Stimulated activated CD4-positive, alpha-beta T cell treated with anti-CD3 and anti-CD28 coated beads, Interleukin-1b, Interleukin-23, amount 100 ng/mL, for 4 hours (primary cell): ENCODE measurements at places on chromosomes 16 and 17.

DNA sequence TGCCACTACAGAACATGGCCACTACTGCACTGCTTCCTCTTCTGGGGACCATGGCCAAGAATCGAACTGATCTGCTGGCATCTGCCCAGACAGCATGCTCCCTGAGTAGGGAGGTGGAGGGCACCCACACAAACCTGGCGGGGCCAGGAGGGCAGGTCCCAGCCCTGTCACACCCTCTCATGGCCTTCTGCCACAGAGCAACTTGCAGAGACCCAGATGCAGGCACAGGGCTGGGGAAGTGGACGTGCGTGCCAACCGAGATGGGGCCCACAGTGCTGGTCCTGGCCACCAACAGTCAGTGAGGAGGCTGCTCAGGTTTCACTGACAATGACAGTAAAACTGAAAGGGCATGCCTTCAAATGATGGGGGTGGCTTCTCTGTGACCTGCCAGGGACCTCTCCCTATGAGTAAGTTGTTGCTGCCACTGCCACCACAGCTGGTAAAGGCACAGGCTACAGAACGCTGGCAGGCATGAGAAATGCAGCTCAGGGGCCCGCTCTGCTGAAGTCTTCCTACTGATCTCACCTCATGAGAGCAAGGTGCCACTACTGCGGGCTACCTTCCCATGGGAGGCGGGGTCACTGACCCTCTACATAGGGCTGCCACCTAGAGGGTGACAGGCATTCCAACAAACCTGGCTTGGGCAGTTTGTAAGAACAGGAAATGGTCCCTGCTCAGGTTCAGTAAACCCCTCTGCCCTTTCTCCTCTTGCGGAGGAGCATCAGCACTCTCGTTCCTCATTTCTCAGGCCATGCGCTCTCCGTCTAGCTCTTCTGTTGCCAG, 15.5 kb downstream of the HIC1 start:
- DNase-seq, result no peak

- DNase-seq, result no peak
These were observed 416 bp downstream of the KIFC3 start for GRCh38 chr16:57801809-57802340.

DNA sequence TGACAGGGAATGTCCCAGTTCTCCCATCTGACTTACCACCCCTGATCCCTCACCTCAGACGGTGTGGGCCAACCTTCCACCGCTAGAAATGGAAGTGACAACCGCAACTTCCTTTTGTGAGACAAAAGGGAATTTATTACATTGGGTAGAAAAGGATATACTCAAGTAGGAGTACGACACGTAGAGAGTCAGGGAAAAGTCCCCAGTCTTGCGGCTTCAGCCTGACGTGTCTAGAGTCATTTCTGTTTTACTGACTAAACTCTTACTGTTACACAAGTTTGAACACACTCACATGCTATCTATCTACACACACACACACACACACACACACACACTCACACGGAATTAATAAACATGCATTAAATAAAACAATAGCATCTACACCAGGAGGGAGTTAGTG, 178.9 kb downstream of the COPRS start:
- DNase-seq, result no peak

DNA sequence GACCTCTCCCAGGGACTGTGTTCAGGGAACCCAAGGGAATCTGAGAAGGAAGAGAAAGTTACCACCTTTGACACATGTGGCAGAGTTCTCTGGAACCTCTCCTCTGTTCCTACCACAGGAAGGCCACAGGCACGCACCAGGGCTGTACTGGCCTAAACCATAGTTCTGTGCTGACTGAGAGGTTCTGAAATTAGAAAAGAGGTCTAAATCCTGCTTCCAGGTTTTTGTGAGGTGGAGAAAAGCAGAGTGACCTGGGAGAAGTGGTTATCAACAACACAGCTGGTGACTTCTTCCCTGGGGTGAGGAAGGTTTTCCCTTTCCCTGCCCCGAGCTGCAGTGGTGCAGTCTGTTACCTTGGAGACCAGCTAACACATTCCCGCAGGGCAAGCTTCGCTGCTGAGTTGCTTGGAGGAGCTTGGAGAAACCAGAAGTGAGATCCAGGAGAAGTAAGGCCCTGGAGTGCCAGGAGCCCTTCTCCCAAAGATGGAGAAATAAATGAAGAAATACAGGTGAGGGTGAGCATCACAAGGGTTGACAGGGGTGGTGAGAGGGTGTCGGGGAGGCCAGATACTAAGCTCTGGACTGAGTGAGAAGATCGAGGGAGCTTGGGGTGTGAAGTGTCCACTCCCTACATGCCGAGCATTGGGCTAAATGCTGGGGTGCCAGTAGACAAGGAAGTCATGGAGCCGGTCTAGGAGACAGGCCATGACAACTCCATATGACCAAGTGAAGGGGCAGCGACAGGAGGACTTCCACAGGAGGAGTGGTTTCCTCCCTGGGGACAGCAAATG, at the start of gene VWA3A:
Gene VWA3A (plus strand): TSS at position 399 of the 791 bp plus-strand sequence. CDS start 97 bp downstream, at position 496.
- no peak for DNase-seq

- DNase-seq, result no peak
These were observed 607.9 kb upstream of the CDH5 start for GRCh38 chr16:65758620-65759019.

- no peak for DNase-seq
These were observed 16.0 kb downstream of the OMG start for GRCh38 chr17:31281061-31281460.

- no peak for DNase-seq
These were observed 9.4 kb upstream of the HEATR6 start for GRCh38 chr17:60087882-60088669.

- no peak for DNase-seq
These were observed 6.6 kb downstream of the ANKFN1 start for GRCh38 chr17:56159826-56160380.

- no peak for DNase-seq
These were observed 6.7 kb downstream of the IL4R start for GRCh38 chr16:27320261-27321012.

DNA sequence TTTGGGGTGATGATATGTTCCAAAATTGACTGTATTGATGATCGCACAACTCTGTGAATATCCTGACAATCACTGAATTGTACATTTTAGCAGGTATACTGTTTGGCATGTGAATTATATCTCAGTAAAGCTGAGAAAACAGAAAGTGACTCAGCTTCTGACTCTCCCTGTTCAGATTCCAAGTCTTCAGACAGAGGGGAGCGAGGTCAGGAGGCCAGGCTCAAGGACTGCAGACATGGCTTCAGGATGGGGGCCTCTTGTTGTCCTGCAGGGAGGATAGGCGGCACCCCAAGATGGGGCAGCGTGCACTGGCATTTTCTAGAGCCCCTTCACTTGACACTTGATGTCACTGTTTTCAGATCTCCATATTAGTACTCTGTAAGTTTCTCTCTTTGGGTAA, 45.6 kb downstream of the KNOP1 start:
- DNase-seq, result no peak

DNA sequence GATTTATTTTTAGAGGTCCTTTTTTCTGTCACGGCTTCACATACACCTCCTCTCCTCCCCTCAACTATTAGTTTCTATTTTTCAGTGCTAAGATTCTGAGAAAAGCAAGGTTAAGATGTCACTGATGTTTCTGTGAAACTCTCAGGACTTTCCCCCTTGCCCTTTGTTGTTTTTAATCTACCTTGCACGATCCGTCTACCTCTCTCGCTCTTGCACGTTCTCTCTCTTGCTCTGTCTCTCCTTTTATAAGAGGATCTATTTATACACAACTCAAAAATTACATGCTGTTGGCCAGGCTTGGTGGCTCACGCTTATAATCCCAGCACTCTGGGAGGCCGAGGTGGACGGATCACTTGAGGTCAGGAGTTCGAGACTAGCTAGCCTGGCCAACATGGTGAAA, 43.6 kb downstream of the RPA1 start:
- no peak for DNase-seq

GRCh38 chr17:43591779-43592562, 45.8 kb upstream of the ETV4 start:
- DNase-seq, result no peak

GRCh38 chr16:71460236-71460635, 1.8 kb downstream of the ZNF23 start:
- DNase-seq, result no peak

DNA sequence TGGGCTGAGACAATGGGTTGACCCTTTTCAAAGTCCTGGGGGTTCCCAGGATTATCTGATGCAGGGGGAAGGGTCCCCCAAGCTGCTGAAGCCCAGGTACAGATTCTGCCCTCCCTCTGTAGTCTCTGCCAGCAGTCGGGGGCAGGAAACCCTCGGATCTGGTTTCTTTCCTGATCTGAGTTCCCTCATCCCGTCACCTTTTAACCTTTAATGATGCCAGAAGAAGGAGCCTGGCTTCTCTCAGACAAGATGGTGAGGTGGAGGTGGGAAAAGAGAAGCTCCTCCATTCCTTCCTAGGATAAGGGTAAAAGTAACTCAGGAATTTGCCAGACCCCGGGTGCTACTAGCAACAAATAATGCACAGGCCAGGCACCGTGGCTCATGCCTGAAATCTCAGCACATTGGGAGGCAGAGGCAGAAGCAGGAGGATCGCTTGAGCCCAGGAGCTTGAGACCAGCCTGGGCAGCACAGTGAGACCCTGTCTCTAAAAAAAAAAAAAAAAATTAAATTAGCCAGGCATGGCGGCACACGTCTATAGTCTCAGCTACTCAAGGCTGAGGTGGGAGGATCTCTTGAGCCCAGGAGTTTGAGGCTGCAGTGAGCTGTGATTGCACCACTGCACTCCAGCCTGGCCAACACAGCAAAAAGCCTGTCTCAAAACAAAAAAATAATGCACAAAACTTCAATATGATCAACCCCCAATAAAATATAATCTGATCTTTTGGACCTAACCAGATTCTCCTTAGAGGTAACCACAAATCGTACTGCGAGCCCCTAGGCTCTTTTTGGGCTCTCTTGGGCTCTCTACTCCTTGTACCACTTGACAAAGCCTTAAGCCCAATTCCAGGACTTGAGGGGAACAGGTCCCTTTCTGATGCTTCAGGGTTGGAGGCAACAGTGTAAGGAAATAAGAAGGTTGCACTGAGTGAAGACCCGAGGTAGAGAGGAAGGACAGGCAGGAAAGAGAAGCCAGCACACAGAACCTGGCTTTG, 5.7 kb downstream of the CDC42EP4 start:
- DNase-seq, result no peak

GRCh38 chr16:83118365-83118764, 491.6 kb downstream of the CDH13 start:
- DNase-seq, result no peak

DNA sequence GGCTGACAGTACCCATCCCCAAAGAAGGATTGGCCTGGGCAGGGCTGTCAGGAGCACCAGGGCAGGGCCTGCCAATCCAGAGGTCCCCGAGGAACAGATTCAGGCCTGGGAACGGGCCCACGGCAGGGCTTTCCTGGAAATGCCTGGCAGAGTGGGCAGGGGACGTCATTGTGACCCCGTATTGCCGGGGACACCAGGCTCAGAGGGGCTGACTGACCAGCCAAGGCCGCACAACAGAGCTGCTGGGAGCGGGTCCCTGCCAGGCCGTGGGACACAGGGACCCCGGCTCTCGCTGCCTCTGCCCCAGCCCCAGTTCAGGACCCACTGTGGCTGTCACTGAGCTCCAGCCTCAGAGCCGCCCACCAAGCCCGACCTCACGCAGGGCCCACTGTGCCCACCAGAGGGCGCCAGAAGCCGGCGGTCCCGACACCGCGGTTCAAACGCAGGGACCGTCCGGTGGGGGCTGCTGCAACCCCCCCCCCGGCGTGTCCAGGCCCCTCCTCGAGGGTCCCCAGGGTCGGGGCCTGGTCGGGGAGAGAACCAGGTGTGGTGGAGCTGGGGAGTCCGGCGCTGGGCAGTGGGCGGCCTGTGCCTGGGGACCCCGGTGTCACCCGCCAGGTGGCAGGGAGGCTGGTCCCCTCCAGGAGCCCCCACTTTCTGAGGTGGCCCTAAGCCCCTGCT, 15.2 kb upstream of the SSTR5 start:
- peak; percentile 72 for DNase-seq

- no peak for DNase-seq
These were observed 409 bp downstream of the ACSF2 start for GRCh38 chr17:50426472-50426782.

GRCh38 chr16:70724146-70725023, 38.5 kb upstream of the MTSS2 start:
- DNase-seq, result no peak

GRCh38 chr17:41835800-41836549, at the start of gene NT5C3B:
Gene NT5C3B, minus strand, starts transcription at chr17:41836232. Its CDS starts 39 bp downstream, at chr17:41836193.
- peak; percentile 60 for DNase-seq

- no peak for DNase-seq
These were observed 155.7 kb upstream of the C17orf78 start for GRCh38 chr17:37219876-37220606.

GRCh38 chr17:28545787-28546415, 6.5 kb downstream of the UNC119 start:
- no peak for DNase-seq

- DNase-seq, result no peak
These were observed 174.1 kb downstream of the ZFHX3 start for GRCh38 chr16:72873853-72874252.

- no peak for DNase-seq
These were observed 17.1 kb downstream of the FOXK2 start for GRCh38 chr17:82536512-82537201.

GRCh38 chr16:86676254-86676670, 97.9 kb downstream of the FOXL1 start:
- no peak for DNase-seq

GRCh38 chr16:52755396-52755795, 208.5 kb upstream of the TOX3 start:
- DNase-seq, result no peak

GRCh38 chr17:15263206-15263579, 1.9 kb downstream of the PMP22 start:
- DNase-seq, result no peak

DNA sequence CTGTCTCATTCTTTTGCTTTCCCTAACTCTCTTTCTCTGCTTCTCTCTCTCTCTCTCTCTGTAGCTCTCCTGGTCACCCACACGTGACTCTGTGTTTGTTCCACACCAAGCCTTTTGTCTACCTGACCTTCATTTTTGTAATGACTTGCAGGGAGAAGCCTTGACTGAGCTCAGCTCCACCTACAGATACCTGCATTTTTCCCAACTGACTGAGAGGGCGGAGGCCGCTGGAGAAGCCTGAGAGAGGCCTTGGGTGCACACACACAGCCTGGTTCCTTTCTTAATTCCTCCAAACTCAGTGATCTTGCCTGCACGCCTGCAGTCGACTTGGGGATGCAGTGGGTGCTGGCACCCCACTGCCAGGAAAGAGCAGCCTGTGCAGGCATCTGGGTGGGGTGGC, 68.8 kb downstream of the LYRM1 start:
- DNase-seq, result no peak

DNA sequence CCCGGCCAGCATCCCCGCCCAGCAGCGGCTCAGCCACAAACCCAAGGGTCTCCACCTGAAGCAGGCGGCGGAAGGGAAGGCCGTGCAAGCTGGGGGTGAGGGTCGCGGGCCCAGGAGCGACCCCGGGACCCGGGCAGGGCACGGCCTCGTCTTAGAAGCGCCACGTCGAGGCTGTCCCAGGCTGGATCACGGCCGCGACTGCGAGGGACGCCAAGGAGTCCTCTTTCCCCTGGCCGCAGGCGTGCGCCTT, 538 bp upstream of the CCNF start:
- DNase-seq, result no peak

GRCh38 chr17:11334493-11334892, 93.5 kb downstream of the SHISA6 start:
- no peak for DNase-seq

- no peak for DNase-seq
These were observed 234.7 kb upstream of the SDK2 start for GRCh38 chr17:73878923-73879322.

- no peak for DNase-seq
These were observed 51.0 kb downstream of the VAC14 start for GRCh38 chr16:70749681-70750601.
